ENCODE measurements at places on chromosomes 4 and X. TPM values are rescaled to one million over a fixed set of nuclear protein-coding genes. Genes with fewer than 3 reads are reported as not detected.

SPON2 gene
- 54.6 TPM for polyA plus RNA-seq

ZNF185 gene
- 4.4 TPM for polyA plus RNA-seq

- H3K4me3 ChIP-seq = no peak overlapping the region
- H3K36me3 ChIP-seq = no peaks in the 10 kb centered on the region
- DNase-seq = no peak
- H3K4me1 ChIP-seq = no peaks in the 10 kb centered on the region
- no peak overlapping the region for H3K27ac ChIP-seq
These were observed 1168.1 kb downstream of the PCDH19 start for GRCh38 chrX:99242001-99242400.

GRCh38 chrX:132393992-132394391 is 94.8 kb downstream of the MBNL3 start:
- H3K4me1 ChIP-seq = no peaks in the 10 kb centered on the region
- H3K4me3 ChIP-seq = no peak overlapping the region
- H3K36me3 ChIP-seq = peaks cover 5% of the 10 kb centered on the region
- no peaks in the 10 kb centered on the region for H3K27me3 ChIP-seq
- DNase-seq = no peak

PPARGC1A gene
- 3.2 TPM for polyA plus RNA-seq

TCEAL8 gene
- 114 TPM for polyA plus RNA-seq

DNA sequence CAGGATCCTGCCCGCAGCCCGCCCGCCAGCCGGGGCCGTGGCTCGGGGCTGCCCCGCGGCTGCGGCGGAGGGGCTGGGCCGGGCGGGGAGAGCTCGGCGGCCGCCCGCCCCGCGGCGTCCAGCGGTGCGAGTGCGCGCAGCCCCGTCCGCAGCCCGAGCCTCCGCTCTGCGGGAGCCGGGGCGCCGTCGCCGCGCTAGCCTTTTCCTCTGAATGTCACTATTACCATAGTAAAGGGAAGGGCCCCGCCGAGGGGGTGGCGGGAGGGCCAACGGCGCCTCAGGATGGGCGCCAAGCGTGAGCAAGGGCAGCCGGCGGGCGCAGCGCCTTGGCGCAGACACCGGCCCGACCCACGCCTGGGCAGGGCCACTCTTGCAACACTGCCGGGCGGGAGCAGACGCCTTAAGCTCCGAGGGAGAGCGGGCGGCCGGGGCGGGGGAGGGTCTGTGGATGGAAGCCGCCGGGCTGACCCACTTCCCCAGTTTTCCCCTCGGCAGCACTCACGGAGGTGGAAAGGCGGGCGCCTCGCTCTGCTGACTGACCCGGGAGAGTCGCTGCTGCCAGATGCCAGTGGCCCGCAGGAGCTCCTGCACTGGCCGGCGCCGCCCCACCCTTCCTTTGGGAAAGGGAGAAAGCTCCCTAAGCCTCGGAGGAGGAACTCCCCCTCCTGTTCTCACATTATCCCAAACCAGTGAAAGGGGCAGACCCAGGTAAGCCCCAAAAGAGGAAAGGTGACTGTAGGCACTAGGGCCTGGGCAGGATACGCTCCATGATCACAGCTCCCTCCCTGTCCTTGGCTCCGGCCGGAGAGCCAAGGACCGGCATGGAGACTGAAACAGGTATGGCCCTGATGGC is 329.4 kb downstream of the HNRNPD start:
- H3K27ac ChIP-seq = peak overlapping the region; percentile 91
- DNase-seq = peak; percentile 82
- H3K27me3 ChIP-seq = peaks cover 7% of the 10 kb centered on the region
- H3K4me1 ChIP-seq = peaks cover 19% of the 10 kb centered on the region

- H3K36me3 ChIP-seq = no peaks in the 10 kb centered on the region
- no peak for DNase-seq
- no peak overlapping the region for H3K4me3 ChIP-seq
- H3K4me1 ChIP-seq = no peaks in the 10 kb centered on the region
- no peak overlapping the region for H3K27ac ChIP-seq
These were observed 8.9 kb downstream of the PRRG3 start for GRCh38 chrX:151704041-151704663.

DNA sequence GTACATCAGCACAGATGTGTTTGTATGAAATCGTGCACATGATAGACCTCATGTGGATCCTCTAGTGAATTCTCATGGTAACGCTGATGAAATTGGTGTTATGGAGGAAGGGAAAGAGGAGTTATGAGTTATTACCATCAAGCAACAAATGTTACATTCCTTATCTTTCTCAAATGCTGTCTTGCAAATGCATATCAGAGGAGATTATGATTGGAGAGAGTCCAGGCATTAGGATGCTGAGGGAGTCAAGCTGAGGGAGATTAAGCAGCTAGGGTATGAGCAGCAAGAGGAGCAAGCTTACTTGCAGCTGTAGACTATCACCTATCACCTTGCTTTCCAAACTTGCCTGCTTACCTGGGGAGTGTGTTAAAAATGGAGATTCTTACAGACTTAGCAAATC is 36.8 kb upstream of the SFRP2 start:
- no peak overlapping the region for H3K27ac ChIP-seq
- H3K36me3 ChIP-seq = no peaks in the 10 kb centered on the region
- no peaks in the 10 kb centered on the region for H3K4me1 ChIP-seq
- no peaks in the 10 kb centered on the region for H3K27me3 ChIP-seq
- DNase-seq = no peak
- no peak overlapping the region for H3K4me3 ChIP-seq

GRCh38 chr4:169348541-169348940 is 77.8 kb upstream of the SH3RF1 start:
- no peaks in the 10 kb centered on the region for H3K4me1 ChIP-seq
- no peaks in the 10 kb centered on the region for H3K27me3 ChIP-seq
- H3K27ac ChIP-seq = no peak overlapping the region
- DNase-seq = no peak
- H3K36me3 ChIP-seq = no peaks in the 10 kb centered on the region

MORC4 gene
- 15.2 TPM for polyA plus RNA-seq

DNA sequence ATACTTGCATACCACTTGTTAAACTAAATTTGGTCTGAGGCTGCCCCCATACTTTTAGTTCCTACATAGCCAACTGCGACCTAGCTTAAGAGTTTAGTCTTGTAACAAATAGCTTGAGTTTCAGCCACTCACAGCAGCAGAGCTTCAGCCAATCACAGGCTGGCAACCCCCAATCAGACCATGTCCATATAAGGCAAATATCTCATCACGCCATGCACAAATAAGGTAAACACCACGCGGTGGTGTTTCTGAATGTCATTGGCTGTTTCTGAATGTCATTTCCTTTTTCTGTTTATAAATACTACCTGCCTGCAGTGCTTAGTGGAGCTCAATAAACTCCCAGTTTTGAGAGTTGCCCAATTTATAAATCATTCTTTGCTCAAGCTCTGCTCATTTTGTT is 143.1 kb upstream of the MAD2L1 start:
- H3K27ac ChIP-seq = no peak overlapping the region
- no peaks in the 10 kb centered on the region for H3K27me3 ChIP-seq
- DNase-seq = no peak
- no peaks in the 10 kb centered on the region for H3K36me3 ChIP-seq
- no peak overlapping the region for H3K4me3 ChIP-seq
- H3K4me1 ChIP-seq = no peaks in the 10 kb centered on the region

NDST3 gene
- 0.85 TPM for polyA plus RNA-seq

DNA sequence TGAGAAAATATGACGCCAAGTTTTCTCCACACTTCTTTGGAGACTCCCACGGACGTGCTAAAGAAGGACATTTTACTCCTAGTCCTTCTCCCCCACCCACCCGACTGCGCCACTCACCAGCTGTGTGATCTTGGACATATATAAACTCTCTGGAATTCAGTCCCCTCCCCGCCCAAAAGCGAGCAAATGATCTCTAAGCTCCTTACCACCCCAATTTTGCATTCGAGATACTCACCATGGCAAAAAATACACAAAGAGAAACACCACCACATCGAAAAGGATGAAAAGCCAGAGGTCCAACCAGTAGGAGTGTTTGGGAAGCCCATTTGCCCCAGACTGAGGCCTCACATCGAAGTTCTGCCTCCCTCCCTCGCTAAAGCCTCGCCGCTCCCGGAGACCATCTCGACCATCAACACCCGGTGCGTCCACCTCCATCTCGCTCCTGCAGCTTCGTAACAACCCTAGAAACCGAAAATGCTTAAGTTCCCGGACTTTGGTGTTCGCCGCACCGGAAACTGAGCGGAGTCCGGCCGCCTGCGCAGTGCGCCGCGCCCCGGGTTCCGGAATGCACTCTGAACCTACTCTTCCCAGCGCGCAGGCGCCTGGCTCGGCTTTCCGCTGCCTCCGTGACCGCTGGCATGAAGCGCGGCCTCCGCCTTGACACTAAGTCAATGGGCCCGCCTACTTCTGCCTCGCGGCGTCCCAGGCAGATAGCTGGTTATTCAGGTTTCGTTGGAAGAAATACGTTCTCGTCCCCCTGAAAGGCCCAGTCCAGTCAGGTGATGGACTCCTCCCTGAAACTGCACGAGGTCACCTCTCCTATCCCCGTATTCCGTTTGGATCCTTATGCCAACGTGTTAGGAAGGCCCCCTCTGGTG is 21.6 kb downstream of the FABP2 start:
- peak overlapping the region; percentile 99 for H3K27ac ChIP-seq
- peak overlapping the region; percentile 84 for H3K4me3 ChIP-seq
- peak; percentile 99 for DNase-seq
- peaks cover 21% of the 10 kb centered on the region for H3K36me3 ChIP-seq
- H3K4me1 ChIP-seq = peaks cover 3% of the 10 kb centered on the region

GRCh38 chr4:20493761-20494353 is 206.4 kb upstream of the PACRGL start:
- DNase-seq = no peak
- no peak overlapping the region for H3K27ac ChIP-seq
- no peaks in the 10 kb centered on the region for H3K36me3 ChIP-seq
- H3K4me1 ChIP-seq = no peaks in the 10 kb centered on the region

DNA sequence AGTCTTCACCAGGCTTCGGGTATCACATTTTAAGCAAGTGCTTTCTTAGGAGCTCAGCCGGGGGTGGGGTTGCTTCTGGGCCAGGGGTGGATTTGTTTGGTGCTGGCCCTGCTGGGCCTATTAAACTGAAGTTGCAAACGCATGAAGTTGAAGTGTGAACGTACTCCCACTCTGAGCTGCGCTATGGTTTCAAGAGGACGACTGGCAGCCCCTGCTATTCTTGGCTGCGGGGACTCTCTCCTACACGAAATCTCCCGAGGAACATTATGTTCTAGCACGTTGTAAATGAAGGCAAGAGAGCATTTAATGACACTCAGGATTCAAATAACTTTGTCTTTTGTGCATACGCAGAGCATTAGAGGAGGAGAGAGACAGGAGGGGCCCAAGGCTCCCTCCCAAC is 401.3 kb upstream of the BOD1L1 start:
- H3K4me1 ChIP-seq = peaks cover 2% of the 10 kb centered on the region
- H3K27me3 ChIP-seq = no peaks in the 10 kb centered on the region
- DNase-seq = no peak
- H3K4me3 ChIP-seq = no peak overlapping the region
- no peak overlapping the region for H3K27ac ChIP-seq
- H3K36me3 ChIP-seq = no peaks in the 10 kb centered on the region

GRCh38 chr4:105210916-105211315 is 64.2 kb downstream of the TET2 start:
- H3K4me1 ChIP-seq = peaks cover 2% of the 10 kb centered on the region
- H3K36me3 ChIP-seq = no peaks in the 10 kb centered on the region
- no peak overlapping the region for H3K4me3 ChIP-seq
- H3K27ac ChIP-seq = no peak overlapping the region
- H3K27me3 ChIP-seq = no peaks in the 10 kb centered on the region

DNA sequence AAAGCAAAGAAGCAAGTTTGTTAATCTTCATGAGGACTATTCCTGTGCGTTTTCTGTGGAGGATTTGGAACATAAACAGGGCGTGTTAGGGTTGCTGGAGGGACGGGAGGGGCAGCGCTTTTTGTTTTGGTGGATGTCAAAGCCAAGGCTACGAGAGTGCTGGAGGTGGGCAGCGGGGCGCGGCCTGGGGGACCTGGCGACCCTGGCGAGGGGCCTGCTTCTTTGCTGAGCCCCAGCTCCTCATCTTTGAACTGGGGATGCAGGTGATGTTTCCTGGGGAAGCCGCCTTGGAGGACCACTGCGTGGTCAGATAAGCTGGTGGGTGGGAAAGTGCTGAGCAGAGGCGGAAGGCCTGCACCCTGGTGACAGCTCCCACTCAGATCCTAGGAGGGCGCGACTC is 55.2 kb downstream of the SORCS2 start:
- H3K4me3 ChIP-seq = no peak overlapping the region
- no peak overlapping the region for H3K27ac ChIP-seq
- no peaks in the 10 kb centered on the region for H3K27me3 ChIP-seq
- H3K4me1 ChIP-seq = peaks cover 4% of the 10 kb centered on the region
- H3K36me3 ChIP-seq = no peaks in the 10 kb centered on the region

GRCh38 chr4:169931964-169932363 is 94.2 kb downstream of the MFAP3L start:
- H3K4me3 ChIP-seq = no peak overlapping the region
- H3K4me1 ChIP-seq = no peaks in the 10 kb centered on the region
- no peaks in the 10 kb centered on the region for H3K36me3 ChIP-seq
- no peak overlapping the region for H3K27ac ChIP-seq
- DNase-seq = no peak

- peaks cover 27% of the 10 kb centered on the region for H3K4me1 ChIP-seq
- H3K27me3 ChIP-seq = no peaks in the 10 kb centered on the region
- H3K4me3 ChIP-seq = no peak overlapping the region
- H3K36me3 ChIP-seq = peaks cover 74% of the 10 kb centered on the region
These were observed 33.2 kb upstream of the HTRA3 start for GRCh38 chr4:8236106-8236919.

- H3K4me1 ChIP-seq = no peaks in the 10 kb centered on the region
- H3K36me3 ChIP-seq = no peaks in the 10 kb centered on the region
- peaks cover 10% of the 10 kb centered on the region for H3K27me3 ChIP-seq
- H3K4me3 ChIP-seq = no peak overlapping the region
- no peak for DNase-seq
- H3K27ac ChIP-seq = no peak overlapping the region
These were observed 240.5 kb downstream of the STIM2 start for GRCh38 chr4:27101126-27101525.

DNA sequence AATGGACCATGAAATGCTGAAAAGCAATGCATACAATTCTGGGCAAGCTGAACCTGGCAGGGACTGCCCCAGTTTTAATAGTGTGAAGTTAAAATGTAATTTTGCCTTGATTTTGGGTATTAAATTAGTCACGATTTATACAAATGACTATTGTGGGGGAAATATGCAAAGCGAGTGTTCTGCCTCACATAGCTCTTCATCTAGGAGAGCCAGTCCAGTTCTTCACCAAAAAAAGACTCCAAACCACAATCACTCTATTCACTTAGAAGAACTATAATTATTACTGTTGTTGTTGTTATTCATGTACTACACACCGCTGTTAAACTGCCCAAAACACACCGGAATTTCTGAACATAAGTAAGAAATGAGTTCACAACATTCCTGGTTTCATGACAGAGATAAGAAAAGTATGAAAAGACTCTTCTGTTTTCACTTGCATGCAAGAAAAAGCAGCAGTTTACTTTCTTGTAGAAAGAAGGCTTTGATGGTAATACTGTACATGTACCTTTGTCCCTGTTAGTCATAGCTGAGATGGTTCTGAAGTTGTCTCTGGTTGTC is 101.9 kb downstream of the QRFPR start:
- no peak overlapping the region for H3K4me3 ChIP-seq
- H3K36me3 ChIP-seq = no peaks in the 10 kb centered on the region
- H3K27me3 ChIP-seq = no peaks in the 10 kb centered on the region
- DNase-seq = no peak
- H3K27ac ChIP-seq = no peak overlapping the region
- H3K4me1 ChIP-seq = peaks cover 3% of the 10 kb centered on the region

- H3K4me1 ChIP-seq = no peaks in the 10 kb centered on the region
- H3K4me3 ChIP-seq = no peak overlapping the region
- no peak overlapping the region for H3K27ac ChIP-seq
- no peaks in the 10 kb centered on the region for H3K36me3 ChIP-seq
These were observed 259.8 kb downstream of the IQCM start for GRCh38 chr4:149555799-149556198.

HS3ST1 gene
- polyA plus RNA-seq = 1.4 TPM

SMIM10L2A gene
- 4.4 TPM for polyA plus RNA-seq

UGT2B28 gene
- not detected for polyA plus RNA-seq
